ENCODE measurements at places on chromosomes 6 and 20.
A peak's percentile ranks its signal among the peaks of the same experiment; 100 is the strongest.

DNA sequence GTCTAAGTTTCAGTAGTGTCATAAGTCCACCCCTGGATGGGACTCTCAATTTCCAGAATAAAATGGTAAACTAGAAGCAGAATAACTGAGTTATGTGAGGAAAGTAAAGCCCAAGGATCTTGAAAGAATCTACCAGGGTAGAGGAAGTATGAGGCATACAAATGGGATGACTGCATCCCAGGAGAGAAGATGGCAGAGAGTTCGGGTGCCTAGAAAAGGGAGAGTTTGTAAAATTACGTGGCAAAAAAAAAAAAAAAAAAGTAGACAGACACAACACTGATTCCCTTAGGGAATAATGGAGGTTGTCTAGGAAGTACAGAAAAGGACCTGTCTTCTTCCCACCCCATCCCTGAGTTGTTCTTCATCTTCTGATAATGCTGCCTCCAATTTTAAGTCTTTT, 3.4 kb downstream of the GABBR1 start:
- no peak for DNase-seq

DNA sequence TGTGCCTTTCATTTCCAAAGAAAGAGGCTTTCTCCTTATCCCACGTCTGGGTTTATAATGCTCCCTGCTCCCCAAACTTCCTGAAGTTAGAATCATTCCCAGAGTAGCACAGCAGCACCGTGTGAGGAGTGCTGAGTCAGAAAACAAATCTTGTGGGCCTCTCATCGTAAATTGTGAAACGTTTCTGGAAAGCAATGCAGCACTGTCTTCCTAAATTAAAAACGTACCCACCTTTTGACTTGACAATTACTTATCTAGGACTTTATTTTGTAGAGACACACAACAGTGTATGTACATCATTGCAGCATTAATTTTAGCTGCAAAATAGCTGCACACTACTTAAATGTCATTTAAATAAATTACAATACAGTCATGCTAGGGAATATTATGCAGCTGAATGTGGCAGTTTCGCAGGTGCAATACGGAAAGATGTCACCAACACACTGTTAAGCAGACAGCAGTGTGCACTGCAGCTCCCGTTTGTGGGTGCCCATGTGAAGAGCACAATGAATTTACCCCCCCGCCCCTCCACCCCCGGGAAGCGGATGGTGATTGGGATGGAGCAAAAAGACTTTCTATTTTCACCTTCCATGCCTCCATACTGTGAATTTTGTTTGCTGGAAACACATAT, 30.8 kb downstream of the RRBP1 start:
- DNase-seq, result no peak

- no peak for DNase-seq
Measured at GRCh38 chr20:3927486-3928291, 38.5 kb downstream of the PANK2 start.

DNA sequence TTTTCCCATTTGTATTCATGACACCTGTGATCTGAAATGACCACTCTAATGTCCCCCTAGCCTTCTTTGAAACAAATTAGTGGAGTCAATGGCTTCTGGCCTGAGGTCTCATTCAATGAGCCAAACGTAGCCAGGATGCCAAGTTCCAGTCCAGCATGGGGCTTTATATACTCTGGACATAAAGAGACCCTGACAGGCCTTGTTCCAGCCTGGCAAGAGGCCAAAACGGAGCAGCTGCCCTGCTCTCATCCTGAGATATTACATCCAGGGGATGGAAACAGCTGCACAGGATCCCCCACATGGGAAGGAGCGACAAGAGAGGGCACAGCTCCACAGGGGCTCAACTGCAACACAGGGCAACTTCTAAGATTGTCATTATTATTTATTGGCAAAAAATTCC, 437.8 kb downstream of the CDH26 start:
- DNase-seq, result no peak

GRCh38 chr6:86407128-86407527, 530.2 kb upstream of the HTR1E start:
- no peak for DNase-seq

DNA sequence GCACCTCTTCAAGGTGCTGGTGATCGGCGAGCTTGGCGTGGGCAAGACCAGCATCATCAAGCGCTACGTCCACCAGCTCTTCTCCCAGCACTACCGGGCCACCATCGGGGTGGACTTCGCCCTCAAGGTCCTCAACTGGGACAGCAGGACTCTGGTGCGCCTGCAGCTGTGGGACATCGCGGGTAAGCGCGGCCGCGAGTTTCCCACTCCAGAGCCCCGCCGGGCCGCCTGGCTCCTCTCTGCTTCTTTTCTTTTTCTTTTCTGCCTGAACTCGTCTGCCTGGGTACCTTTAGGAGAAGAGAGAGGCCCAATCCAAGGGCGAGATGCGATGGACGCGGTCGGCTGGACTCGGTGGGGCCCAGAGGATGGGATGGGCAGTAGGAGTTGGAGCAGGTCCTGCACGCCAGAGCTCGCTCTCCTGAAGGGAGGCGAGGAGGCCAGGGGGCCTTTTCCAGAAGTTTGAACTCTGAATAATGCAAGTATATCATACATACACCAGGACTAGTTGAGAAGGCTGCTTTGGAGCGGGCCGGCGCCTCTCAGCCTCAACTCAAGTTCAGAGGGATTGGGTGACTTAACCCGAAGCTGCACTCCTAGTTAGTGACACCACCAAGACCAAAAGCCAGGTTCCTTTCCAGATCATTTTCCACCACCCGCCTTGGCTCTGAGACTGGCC, 445 bp downstream of the RAB32 start:
- peak; percentile 48 for DNase-seq

DNA sequence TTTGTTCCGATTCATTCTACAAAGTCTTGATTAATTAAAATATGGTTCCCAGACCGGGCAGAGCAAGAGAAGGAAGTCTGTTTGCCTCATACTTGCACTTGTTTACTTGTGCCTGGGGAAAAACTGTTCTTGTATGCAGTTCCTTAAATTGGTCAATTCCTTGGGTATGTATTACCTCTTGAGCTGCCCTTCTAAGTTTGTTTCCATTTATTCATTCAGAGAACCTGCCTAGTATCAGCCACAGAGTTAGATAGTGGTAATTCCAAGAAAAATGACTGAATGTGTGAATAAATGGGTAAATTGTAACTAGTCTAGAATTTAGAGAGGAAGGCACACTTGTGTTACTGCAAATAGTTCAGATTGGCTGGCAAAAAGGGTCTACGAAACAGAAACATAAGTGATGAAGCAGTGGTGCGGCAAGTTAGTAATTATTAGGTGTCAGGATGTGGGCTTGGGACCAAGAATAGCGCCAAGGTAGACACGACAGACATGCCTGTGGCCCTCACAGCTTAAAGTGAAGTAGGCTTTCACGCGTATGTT, 525 bp upstream of the MAK start:
- no peak for DNase-seq

DNA sequence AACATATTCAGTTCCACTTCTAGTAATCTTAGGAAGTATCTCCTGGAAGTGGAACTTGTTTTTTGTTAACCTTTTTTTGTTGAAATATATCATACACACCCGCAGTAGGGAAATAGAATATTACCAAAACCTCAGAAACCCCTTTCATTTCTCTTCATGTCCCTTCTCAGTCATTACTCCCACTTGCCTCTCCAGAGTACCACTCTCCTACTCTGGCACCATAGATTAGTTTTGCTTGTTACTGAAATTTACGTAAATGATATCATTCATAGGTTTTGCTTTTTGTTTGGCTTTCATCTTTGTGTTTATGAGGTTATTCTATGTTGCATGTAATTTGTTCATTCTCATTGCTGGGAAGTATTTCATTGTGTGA, 52.8 kb downstream of the ZFAND3 start:
- DNase-seq, result no peak

GRCh38 chr6:139262519-139263300, 29.1 kb downstream of the TXLNB start:
- no peak for DNase-seq

GRCh38 chr6:30787954-30788353, 43.6 kb upstream of the IER3 start:
- DNase-seq, result no peak

GRCh38 chr6:36684447-36684812, 5.9 kb downstream of the CDKN1A start:
- DNase-seq, result no peak

GRCh38 chr6:20991910-20992309, 457.7 kb downstream of the CDKAL1 start:
- no peak for DNase-seq

- no peak for DNase-seq
Measured at GRCh38 chr20:49483018-49483695, 689 bp upstream of the KCNB1 start.

- DNase-seq, result no peak
Measured at GRCh38 chr6:3557336-3557735, 100.5 kb upstream of the SLC22A23 start.

DNA sequence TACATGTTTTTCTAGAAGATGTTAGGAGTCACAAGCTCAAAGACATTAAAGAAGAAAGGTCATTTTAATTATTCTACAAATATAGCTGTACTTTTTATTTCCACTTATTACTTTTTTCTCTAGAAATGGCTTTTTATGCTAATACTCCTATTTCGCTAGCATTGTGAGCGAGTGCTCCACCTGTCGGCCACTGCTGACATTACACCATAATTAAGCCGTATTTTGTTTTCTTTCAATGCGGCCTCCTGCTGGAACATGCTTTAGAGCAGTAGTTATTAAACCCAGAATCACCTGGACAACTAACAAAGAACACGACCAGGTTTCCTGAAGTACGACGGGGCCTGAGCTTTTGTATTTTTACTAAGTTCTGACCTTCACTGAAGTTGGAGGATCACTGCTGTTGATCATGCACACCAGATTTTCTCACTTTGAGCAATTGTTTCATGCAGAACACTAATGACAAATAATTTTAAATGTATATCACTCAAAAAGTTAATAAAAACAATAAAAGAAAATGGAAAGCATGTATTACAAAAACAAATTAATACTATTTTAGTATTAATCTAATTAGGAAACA, 74.1 kb upstream of the PAK5 start:
- peak; percentile 41 for DNase-seq

GRCh38 chr6:44304282-44305199, 8.6 kb downstream of the AARS2 start:
- no peak for DNase-seq

GRCh38 chr6:105495515-105495914, 92.6 kb upstream of the PREP start:
- no peak for DNase-seq

DNA sequence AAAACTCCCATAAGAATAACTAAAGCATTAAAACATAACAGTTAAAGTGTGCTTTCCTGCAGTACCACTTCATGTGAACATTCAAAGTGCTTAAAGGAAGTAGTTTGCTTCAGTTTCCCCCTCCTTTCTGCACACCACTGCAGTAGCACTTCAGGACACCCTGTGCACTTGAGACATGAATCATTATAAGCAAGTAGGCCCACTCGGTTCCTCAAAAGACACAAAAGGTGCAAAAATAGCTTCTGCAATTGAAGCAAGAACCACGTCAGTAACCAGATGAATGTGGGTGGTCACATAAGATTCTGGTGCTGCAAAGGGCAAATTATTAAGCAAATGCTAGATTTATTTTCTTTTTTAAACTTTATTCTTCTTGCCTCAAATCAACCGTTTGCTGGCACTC, 160.6 kb downstream of the HIVEP2 start:
- DNase-seq, result peak; percentile 38

- no peak for DNase-seq
Measured at GRCh38 chr6:4299476-4299875, 164.1 kb upstream of the ECI2 start.

- no peak for DNase-seq
Measured at GRCh38 chr6:42974919-42975505, 4.0 kb downstream of the PEX6 start.

DNA sequence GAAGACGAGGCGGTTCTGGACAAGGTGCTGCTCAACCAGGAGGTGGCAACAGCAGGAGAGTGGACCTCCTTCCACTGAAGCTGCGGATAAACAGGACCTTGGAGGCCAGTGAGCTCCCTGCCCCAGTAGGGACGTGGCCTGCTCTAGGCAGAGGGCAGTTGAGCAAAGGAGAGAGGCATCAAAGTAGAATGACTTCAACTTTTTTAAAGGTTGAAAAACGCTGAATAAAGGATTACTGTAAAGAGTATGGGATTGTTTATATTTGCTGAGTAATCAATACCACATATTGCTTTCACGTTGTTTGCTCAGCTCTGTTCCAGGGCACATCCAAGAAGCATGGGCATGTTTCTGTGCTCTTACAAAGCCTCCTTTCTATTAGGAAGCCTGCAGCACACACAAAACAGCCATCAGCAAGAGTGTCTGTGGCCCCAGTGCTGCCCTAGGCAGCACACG, 48.1 kb downstream of the ERMARD start:
- DNase-seq, result no peak

GRCh38 chr20:38973645-38974044, 11.5 kb downstream of the DHX35 start:
- DNase-seq, result peak; percentile 43

GRCh38 chr6:165487950-165488349, 175.1 kb downstream of the PDE10A start:
- no peak for DNase-seq

DNA sequence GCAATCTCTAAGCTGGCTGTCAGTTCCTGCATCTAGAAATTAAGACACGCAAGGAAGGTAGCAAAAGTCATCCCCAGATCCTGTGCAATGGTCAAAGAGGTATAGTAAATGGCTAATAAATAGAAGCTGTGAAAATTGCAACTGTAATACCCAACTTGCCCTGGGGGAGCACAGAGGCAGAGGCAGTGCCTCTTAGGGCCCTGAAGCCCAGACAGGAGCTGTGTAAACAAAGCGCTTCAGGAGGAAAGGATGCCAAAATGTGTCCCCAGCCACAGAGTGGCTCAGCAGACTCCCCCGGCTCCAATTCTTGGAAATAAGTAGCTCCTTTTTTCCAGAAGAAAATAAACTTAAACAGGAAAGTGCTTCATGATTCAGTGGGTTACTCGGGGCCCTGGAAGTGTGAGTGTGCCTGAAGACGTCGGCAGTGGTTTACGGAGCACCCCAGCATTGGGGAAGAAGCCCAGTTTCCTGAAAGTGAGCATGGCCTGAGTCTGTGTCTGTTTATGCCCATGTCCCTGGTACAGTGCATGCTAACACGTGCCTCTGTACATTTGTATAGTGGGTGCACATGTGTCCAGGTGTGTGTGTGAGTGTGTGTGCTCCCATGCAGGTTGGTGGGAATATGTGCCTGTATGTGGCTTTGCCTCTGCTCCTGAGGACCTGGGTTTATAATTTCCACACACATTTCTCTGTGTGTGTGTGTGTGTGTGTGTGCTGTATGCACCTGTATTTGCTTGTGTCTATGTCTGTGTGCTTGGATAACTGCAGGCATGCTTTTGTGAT, 246.7 kb downstream of the MAFB start:
- DNase-seq, result peak; percentile 25
